ENCODE measurements at places on chromosomes 16 and 17. TPM values are rescaled to one million over a fixed set of nuclear protein-coding genes. Genes with fewer than 3 reads are reported as not detected.

DNA sequence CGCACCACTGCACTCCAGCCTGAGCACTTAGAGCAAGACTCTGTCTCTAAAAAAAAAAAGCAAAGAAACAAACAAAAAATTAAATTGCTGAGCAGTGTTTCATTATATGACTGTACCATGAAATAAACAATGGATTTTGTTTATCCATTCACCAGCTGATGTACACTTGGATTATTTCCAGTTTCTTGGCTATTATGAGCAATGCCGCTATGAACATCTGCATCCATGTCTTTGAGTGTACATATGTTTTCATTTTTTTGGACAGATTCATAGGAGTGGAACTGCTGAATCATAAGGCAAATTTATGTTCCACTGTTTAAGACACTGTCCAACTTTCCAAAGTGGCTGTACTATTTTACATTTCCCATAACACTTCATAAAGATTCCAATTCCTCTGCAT, 8.0 kb downstream of the RNF157 start:
- DNase-seq, result no peak

- no peak for DNase-seq
Observed at GRCh38 chr17:14203388-14203787, 33.3 kb downstream of the CDRT15 start.

GRCh38 chr17:77225265-77225664, 84.5 kb downstream of the SEC14L1 start:
- no peak for DNase-seq

- no peak for DNase-seq
Observed at GRCh38 chr17:42514279-42514678, 21.8 kb upstream of the NAGLU start.

GRCh38 chr17:37180376-37180775, 195.4 kb upstream of the C17orf78 start:
- no peak for DNase-seq

GRCh38 chr17:82489117-82489516, 30.4 kb upstream of the FOXK2 start:
- peak; percentile 93 for DNase-seq

- DNase-seq, result no peak
Observed at GRCh38 chr17:57207396-57207795, 48.9 kb upstream of the MSI2 start.

DNA sequence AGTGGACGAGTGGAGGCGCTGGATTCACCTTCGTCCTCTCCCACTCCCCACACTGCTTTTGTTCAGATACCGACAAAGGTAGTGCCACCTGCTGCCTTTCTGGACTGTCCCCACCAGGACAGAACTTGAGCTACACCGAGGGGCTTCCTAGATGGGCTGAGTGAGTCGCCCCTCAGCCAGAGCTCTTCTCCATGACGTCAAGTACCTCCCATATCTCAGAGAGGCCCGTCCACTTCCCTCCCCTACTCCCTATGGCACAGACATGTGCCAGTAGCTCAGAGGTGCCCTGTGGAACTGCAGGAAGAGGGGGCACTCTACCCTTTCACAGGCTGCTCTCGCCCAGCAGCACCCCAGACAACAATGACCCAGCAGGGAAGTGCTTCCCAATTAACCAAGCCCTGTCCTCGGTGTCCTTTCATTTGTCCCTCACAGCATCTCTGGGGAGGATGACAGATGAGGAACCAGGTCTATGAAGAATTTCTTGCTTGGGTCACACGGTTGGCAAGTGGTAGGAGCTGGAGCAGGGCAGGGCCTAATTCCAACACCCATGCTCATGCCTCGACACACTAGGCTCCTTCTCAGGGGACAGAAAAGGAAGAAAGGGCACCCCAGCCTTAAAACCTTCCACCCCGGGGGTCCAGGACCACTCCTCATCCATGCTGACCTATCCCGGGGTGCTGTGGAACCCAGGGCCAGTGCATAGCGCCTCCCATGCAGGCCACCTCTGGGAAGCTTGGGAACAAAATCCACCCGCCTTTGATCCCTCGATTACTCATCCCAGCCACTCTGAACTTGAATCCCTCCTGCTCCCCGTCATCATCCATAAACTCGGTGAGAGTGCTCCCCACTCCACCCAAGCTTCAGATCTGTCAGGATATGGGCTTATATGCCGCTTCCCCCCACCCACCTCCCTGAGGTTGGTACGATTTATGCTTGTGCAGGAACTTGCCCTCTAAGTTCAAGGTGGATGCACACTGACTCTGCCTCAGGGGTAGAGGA, 51.7 kb downstream of the WNT3 start:
- DNase-seq, result no peak

DNA sequence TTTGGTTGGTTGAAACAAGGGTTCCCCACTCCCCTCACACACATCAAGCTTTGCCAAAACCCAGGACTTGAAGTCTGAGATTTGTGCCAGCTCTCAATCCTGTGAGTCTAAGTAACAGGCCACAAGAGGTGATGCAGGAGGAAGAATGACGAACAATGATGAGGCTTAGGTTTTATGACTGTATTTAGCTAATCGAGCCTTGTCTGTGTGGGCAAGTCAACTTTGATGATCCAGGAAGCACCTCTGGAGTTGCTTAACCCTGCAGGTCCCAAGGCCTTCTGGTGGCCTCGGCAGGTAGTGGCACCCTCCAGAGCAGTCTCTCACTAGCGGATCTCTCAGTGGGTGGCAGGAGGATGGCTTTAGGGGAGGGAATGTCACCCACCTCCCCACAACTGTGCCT, 28.7 kb downstream of the CDK5RAP3 start:
- no peak for DNase-seq

DNA sequence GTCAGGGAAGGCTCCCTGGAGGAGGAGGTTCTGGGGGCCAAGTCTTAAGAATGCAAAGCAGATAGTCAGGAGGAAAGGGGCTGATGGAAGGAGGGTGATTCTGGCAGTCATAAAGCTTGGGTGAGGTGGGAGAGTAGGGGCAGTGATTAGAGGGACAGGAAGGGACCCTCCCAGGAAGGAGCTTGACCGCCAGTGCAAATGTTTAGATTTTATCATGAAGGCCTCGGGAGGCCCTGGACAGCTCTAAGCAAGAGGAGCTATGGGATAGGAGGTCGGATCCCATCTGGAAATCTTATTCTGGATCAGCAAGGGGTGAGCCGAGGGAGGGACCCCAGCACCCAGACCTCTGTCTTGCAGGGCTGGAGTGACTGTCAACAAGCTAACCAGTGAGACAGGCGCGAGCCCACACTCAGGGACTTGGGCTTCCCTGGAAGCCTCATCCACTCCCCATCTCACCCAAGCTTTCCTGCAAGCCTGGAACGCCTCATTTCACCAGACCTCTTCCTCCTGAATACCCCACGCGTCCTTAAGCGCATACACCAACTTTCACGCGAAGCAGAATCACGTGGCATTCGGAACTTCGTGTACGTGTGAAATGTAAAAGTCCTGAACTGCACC, 52.0 kb upstream of the CBX4 start:
- no peak for DNase-seq

DNA sequence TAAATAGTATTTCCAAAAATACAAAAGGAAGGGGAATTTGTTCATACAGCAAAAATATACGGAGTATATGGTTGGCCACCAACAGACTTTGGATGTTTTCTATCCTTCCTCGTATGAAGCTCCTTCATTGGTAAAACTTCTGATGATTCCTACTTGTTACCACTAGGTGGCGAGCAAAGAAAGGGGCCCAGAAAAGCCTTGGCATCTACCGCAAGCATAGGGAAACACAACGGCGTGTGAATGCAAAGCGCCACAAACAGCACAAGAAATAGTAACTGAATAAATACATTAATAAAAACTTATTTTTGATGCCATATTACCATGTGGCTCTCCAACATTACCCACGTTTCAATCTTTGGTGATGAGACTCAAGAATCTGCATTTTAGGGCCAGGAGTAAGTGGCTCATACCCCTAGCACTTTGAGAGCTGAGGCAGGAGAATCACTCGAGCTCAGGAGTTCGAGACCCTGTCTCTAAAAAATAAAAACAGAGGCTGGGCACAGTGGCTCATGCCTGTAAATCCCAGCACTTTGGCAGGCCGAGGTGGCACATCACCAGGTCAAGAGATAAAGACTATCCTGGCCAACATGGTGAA, 34.5 kb downstream of the YWHAE start:
- peak; percentile 61 for DNase-seq

DNA sequence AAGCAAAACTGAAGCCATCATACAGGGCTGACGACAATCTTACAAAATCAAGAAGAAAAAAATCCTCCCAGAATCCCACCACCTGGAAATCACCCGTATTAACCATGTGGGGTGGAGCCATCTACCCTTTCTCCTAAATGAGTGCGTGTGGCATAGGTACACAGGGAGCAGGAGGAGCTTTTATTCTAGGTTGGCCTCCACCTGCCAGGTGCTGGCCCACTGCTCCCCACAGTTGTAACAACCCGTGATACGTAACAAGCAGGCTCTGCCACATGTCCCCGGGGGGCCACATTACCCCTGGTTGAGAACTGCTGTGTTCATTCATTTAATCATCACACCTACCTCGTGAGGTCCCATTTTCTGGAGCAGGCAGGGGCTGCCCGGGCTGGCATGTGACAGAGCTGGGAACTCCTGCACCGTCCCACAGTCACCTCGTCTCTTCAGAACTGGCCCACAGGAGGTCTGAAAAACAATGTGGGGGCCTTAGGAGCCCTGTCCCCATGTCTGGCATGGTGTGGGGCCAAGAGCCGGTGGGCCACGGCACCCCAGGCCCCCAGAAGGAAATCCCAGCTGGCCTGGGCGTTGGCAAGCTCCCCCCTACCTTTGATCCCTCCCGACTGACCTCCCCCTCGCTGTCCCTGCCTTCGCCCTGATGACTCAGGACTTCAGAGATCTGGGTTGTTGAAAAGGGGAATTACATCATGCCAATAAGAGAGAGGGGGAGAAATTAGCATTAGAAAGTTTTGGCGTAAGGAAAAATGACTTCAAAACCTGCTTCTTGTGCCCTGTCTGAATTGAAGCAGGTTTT, 12.9 kb downstream of the CMIP start:
- no peak for DNase-seq

DNA sequence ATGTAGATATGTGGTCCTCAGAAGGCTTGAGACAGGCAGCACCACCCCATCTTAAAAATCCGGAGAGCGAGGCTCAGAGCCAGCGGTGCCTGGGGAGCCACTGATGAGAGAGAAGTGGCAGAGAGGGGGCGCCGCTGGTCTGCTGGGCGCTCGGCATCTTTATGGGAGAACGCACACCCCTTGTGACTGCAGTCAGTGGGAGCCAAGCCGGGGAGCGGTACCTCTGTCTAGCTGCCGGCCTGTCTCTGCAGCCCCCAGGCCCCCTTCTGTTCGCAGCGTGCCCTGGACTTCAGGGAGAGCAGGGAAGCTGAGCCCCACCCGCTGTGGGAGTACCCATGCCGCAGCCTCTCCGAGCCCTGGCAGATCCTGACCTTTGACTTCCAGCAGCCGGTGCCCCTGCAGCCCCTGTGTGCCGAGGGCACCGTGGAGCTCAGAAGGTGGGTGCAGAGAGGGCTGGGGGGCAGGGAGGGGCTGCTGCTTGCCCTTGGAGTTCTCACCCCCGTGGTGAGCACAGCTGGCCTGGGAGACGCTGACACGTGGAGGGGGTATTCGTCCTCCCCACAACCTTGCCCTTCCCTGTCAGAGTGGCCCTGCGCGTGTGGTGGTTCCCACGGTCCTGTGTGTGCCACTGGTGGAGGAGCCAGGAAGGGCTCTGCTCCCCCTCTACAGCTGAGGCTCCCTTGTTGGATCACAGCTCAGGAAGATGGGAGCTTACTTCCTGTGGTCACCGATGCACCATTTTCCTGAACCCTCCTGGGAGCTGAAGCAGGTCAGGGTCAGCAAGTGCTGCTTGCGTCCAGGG, 44.8 kb downstream of the PRMT7 start:
- DNase-seq, result no peak

The TRAP1 gene
- total RNA-seq, result 57.7 TPM

The MT3 gene
- total RNA-seq, result 1.6 TPM

The NACA2 gene
- not detected for total RNA-seq

The TMC5 gene
- not detected for total RNA-seq

The ST6GALNAC2 gene
- 7.6 TPM for total RNA-seq

The MT1M gene
- 11.8 TPM for total RNA-seq

All from aorta (tissue), 5 donors.